Tibial nerve (tissue), 4 donors: ENCODE measurements at places on chromosomes 4 and X. TPM values are rescaled to one million over a fixed set of nuclear protein-coding genes. Genes with fewer than 3 reads are reported as not detected.

TGIF2LX gene
- not detected for total RNA-seq

SH3D19 gene
- total RNA-seq, result 206 TPM

TAB3 gene
- total RNA-seq, result 32.9 TPM

TMPRSS11A gene
- not detected for total RNA-seq

PDCL2 gene
- total RNA-seq, result not detected

SPANXD gene
- total RNA-seq, result not detected

PAGE1 gene
- total RNA-seq, result not detected

GPR173 gene
- total RNA-seq, result 7.9 TPM

ASB12 gene
- 0.84 TPM for total RNA-seq

EIF1AX gene
- 26.3 TPM for total RNA-seq

IL15 gene
- total RNA-seq, result 6.7 TPM

NOP14 gene
- total RNA-seq, result 23.2 TPM

SPANXN2 gene
- total RNA-seq, result not detected

ARMCX1 gene
- total RNA-seq, result 29.5 TPM

MAGEC1 gene
- not detected for total RNA-seq

EPHA5 gene
- 2.9 TPM for total RNA-seq

MID1 gene
- 6.7 TPM for total RNA-seq

SERPINA7 gene
- total RNA-seq, result not detected

TTC29 gene
- total RNA-seq, result not detected

ZXDA gene
- total RNA-seq, result 11.9 TPM

NXF2B gene
- total RNA-seq, result not detected

MAGEB18 gene
- not detected for total RNA-seq

HPGDS gene
- not detected for total RNA-seq

RAI2 gene
- 24.3 TPM for total RNA-seq

GPAT3 gene
- 6.3 TPM for total RNA-seq

DDIT4L gene
- total RNA-seq, result 6.3 TPM

DMRTC1 gene
- total RNA-seq, result not detected

NPNT gene
- 48.6 TPM for total RNA-seq
